Activated CD4-positive, CD25-positive, alpha-beta regulatory T cell treated with anti-CD3 and anti-CD28 coated beads, Interleukin-2, amount 50 U/mL, for 16 hours (primary cell): ENCODE measurements at places on chromosomes 2 and 18.

DNA sequence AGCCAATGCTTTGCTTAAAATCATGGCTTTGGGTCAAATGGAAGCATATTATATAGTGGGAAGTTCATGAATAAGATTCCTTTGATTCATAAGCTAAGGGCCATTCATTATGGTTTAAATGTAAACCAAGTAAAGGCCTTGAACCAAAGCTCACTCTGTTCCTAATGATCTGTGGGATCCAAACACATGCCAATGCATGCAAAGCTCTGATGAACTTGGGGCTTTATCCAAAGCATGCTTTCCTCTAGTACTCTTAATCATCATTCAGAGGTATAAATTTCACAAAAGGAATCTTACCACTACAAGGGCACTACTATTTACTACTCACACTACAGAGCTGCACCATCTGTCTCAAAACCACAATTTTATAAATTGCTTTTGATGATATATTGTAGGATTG lies 102.8 kb upstream of the RBMS1 start:
- no peak for DNase-seq

GRCh38 chr2:30178618-30179434 lies 32.0 kb downstream of the YPEL5 start:
- no peak for DNase-seq

- DNase-seq: no peak
These were observed 21.6 kb upstream of the VPS4B start for GRCh38 chr18:63443829-63444228.

DNA sequence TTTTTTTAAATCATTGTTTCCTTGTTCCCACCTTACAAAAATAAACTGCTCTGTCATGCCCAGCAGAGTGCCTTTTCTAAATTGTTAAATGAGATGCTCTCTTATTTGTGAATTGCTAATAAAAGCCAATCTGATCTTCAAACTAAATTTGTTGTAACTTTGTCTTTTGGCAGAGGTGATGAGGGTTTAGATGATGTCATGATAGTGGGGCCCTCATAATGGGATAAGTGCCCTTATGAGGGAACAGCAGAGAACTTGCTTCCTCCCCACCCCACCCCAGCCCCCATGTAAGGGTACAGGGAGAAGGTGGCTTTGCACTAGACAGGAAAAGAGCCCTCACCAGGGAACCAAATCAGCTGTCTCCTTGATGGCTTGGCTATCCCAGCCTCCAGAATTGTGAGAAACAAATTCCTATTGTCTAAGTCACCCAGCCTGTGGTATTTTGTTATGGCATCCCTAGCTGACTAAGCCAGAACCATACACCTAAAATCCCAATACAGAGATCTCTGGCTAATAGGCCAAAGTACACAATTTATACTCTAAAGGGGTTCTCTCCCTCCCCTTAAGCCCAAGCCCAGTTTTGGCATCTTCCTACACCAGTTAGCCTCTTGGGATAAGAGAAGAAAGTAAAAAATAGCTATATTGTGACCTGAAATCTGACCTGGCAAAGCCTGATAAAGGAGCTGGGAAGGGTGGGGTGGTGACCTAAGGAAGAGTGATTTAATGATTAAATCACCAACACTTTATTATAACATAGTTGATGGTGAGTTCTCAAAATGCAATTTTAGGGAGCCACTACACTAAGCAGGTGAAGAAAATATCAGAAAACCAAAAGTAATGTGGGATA lies 40.3 kb upstream of the HNRNPA3 start:
- no peak for DNase-seq

DNA sequence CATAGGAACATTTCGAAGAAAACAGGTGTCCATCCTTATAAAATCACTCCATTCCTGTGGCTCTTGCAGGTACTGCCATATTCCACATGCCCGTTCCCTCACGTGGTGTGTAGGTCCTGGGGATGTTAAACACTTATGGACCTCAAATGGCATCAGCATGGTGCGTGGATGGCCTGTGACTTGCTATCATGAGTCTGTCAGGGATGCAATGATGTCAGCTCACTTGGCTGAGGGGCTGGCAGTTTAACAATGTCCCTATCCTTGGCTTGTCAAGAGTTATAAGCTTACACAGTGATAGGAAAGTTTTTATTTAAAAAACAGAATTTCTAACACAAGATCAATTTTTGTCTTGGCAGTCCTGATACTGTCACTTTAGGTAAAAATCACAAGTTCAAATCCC lies 28.8 kb downstream of the MAIP1 start:
- DNase-seq: no peak

GRCh38 chr2:101518578-101519492 lies 43.9 kb upstream of the RFX8 start:
- DNase-seq: no peak
